ENCODE measurements at places on chromosomes 7 and 10.

GRCh38 chr7:151161757-151162156 is 5.7 kb downstream of the GBX1 start:
- no peak for DNase-seq

DNA sequence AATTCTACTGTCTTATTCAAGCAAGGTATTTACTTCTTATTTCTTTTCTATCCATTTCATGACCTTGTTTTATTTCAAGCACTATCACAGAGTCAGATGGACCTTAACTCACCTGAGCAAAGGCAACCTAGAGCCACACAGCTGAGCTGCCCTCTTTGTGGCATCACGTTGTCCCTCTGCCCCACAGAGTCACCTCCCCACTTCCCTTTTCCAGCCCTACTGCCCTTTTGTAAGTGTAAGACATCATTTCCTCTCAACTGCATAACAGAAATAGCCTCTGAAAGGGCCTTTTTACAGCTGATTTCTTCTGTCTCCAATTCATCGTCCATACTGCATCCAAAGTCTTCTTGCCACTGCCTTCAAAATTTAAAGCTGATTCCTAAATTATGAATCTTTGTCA is 946.0 kb downstream of the NRG3 start:
- DNase-seq, result no peak

DNA sequence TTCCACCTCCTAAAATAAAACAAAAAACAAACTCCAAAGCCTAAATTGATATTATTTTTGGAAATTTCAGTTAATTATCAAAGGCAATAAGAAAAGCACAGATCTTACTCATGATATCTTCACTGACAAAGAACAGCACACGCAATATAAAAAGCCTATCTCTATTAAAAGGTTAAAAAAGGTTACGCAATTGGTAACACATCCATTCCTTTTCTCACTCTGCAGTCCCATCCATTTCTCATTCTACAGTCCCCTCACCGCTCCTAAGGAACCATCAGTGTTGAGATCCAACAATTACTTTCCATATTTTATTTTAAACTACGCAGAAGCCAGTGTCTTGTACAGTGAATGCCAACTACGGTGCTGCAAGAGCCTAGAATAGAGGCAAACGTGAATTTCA is 1.3 kb downstream of the SEC61G start:
- DNase-seq, result no peak

- peak; percentile 24 for DNase-seq
Measured at GRCh38 chr10:128178302-128178958, 52.2 kb upstream of the MKI67 start.

- no peak for DNase-seq
Measured at GRCh38 chr7:127885222-127885772, 145.9 kb downstream of the LRRC4 start.

GRCh38 chr7:150397346-150398107 is 18.4 kb downstream of the ZNF775 start:
- no peak for DNase-seq

DNA sequence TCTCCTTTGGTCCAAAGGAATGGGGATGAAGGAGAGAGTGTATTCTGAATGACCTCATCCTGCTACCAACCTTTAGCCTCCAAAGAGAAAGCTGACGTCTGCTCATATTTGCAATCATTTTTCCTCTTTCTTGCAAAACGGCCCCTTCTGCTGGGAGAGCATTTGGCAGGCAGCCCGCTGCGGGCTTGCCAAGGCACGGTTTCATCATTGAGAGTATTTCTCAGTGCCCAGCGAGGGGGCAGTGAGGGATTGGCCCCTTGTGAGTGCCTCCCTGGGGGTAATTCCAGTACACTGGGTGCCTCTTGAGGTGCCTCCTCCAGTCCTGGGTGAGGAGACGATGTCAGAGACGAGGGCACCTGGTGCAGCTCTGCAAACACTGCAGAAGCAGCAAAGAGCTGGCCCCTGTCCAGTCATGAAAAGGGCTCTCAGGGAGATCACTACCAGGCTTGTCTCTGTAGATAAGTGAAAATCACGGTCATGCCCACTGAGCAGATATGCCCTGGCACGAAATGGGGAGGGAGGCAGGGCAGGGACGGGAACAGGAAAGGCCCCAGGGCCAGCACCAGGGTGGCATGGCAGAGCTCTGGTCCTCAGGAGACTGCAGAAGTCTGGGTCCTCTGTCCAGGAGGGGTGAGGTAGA is 48.7 kb upstream of the SHH start:
- no peak for DNase-seq

DNA sequence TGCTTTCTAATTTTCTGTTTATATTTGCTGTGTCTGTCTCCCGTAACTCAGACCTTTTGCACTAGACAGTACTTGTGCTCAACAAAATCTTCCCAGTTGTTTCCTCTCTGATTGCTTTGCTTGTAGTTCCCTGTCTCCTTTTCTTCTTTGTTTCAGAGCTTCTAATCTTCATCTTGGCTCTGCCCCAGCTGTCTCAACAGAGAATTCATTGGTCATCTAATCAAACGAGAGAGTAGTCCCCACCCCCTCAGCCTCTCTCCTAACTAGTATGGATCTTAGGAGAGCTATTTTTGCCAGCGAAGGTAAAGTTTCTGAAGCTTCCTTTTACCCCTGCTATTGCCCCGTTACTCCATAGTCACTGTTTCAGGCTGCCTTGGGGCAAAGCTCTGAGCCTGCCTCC is 32.8 kb downstream of the SLC26A4 start:
- no peak for DNase-seq

- DNase-seq, result no peak
Measured at GRCh38 chr7:127941476-127942210, 89.6 kb downstream of the LRRC4 start.

- no peak for DNase-seq
Measured at GRCh38 chr7:78368771-78369170, 570.2 kb downstream of the PHTF2 start.

DNA sequence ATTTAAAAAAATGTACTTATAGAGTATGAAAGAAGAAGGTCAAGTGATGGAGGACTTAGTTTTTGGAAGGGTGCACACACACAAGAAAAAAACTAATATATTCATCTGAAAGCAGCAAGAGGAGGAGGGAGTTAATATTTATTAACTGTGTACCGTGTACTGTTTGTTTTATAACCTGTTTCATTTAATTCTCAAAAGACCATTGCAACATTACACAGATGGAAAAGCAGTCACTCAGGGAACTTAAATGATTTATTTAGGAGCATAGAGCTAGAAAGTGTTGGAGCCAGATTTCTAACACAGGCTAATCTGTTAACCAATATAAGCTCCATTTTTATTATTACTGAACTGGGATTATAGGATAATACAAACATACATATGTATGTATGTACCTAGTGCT is 36.7 kb downstream of the GLCCI1 start:
- DNase-seq, result no peak

DNA sequence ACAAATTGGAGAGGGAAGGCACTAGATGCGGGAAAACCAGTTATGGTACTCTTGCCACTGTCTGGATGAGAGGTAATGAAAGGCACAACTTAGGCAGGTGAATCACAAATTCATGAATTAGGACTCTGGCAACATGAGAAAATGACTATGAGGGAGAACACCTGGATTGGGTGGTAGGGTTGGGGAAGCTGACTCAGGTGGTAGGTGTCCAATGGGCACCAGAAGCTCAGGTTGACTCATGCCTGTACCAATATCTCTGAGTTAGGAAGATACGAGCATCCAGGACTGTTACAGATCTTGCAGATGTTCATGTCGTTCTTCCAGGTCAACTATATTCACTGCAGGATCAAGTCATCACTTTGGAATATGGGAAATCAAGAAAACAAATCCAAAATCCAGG is 56.7 kb downstream of the NPY start:
- DNase-seq, result no peak

GRCh38 chr7:66769833-66770512 is 29.4 kb downstream of the RABGEF1 start:
- DNase-seq, result no peak

DNA sequence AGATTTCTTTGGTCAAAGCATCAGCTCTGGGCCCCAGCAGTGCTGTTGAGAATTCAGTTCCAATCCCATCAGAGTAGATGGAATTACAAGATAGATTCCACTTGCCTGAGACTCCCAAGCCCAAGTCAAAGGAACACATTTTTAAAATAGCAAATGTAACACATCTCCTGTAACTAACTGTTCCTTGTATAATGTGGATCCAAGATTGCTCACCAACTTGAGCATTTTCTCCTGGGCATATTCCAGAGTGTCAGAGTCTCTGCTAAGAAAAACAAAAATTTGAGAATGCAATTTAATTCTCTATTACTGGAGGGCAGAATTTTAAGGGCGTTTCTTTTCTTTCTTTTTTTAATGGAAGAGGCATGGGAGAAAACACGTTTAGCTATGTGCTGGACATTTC is 136.7 kb downstream of the NEBL start:
- no peak for DNase-seq

GRCh38 chr7:95209788-95210187 is 114.5 kb downstream of the PON1 start:
- no peak for DNase-seq

DNA sequence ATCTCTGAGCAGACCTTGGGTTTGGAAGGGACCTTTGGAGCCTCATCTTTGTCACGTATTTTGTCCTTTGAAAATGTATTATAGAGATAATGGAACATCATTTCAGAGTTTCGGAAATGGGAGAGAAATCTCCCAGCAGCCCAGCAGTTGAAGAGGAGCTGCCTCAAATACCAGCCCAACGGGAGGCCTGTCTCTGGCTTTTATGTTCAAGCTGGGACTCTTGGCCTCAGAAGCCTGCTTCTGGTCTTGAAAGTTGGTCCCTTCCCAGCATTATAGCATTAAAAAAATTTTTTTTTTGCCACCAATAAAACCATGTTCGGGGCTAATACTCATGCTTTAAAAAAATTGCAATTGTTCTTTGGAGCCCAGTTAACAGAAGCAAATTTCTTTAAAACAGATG is 73.4 kb upstream of the CTBP2 start:
- DNase-seq, result no peak

DNA sequence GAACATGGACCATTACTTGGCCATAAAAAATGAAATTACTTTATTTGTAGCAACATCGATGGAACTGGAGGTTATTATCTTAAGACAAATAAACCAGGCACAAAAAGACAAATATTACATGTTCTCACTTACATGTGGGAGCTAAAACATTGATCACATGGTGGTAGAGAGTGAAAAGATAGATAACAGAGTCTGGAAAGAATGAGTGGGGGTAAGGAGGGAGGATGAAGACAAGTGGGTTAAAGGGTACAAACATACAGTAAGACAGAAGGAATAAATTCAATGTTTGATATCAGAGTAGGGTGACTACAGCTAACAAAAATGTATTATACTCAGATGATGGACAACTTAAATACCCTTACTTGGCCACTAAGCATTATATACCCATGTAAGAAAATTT is 100.0 kb upstream of the WNT16 start:
- DNase-seq, result no peak

DNA sequence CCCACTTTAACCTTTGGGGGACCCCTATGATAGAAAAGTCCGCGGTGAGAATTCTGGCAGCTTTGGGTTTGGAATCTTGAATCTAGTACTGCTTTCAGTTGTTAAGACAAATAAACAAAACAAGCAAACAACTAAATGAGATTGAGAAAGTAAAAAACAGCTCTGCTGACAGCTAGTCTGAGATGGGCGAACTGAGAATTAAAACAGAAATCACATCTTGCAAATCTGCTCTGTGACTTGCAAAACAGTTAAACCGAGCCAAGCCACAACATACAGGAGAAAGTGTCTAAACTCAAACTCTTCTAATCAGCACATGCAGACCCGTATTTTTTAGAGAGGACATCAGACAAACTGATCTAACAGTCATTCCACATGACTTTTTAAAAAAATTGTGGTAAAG is 110.4 kb downstream of the SH2D4B start:
- DNase-seq, result no peak

GRCh38 chr7:148625342-148625741 is 34.8 kb downstream of the C7orf33 start:
- DNase-seq, result no peak

DNA sequence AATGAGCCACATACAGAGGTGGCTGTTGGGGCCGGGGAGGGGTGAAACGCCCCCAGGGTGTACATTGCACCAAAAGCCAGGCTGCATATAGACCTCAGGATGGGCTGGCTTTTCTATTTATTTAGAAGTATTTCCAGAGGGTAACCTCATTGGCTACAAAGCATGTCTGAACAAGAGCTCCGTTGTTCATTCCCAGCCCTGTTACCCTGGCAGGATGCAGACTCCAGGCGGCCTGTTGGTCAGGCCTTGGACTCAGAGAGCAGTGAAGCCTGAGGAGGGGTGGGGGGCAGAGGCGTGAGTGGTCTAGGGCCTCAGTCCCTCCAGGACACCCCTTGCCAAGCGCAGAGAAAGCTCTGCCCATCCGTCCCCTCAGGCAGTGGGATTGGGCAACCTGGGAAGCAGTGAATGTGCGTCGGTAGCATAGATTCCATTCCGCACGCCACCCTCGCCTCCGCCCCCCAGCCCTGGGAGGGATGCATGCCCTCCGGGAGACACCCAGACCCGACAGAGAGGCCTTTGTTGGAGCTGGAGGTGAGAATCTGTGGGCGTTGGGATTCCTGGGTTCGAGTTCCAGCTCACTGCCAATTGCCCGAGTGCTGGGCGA is 41.9 kb downstream of the TCF7L2 start:
- no peak for DNase-seq

- no peak for DNase-seq
Measured at GRCh38 chr10:122295451-122295809, 24.3 kb downstream of the BTBD16 start.

DNA sequence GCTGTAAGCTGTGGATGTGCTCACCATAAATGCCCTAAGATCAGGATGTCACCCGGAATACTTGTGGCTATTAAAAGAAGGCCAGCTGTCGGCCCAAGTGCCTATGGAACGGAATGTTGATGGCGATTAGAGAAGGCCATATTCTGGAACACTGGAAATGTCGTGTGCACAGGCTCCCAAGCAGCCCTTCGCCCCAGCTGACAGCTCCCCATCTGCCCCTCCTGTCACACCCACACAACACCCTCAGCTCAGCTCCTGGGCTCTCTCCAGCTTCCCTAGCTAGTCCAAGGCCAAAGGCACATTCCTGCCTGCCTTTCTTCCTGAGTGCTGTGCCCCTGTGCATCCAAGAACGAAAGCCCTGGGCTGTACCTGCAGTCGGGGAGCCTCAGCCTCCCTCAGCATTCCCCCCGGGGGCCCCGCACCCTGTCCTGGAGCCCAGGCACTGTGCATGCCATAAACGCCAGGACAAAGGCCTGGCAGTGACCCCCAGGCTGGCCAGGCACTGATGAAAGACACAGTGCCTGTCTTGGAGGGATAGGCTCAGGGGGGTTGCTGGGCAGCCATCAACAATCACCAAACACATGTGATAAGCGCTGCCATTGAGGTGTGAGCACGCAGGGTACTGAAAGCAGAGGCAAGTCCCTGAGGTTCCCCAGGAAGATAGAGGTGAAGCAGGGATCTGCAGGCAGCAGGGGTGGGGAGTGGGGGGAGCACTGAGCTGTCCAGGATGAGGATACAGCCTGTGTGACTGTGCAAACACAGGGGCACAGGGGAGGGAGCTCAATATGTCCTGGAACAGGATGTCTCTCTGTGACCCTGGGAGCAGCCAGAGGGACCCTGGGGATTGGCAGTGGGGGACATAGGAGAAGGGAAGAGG is 3.7 kb upstream of the LDB3 start:
- DNase-seq, result no peak

- no peak for DNase-seq
Measured at GRCh38 chr7:134195252-134195651, 68.1 kb downstream of the LRGUK start.

GRCh38 chr7:158186406-158186805 is 401.2 kb downstream of the PTPRN2 start:
- DNase-seq, result no peak

GRCh38 chr7:152435384-152436110 is at the start of gene KMT2C:
Gene KMT2C (minus strand): TSS chr7:152436003. CDS start chr7:152435786, 217 bp downstream.
- peak; percentile 68 for DNase-seq

- no peak for DNase-seq
Measured at GRCh38 chr7:40147371-40148246, 12.8 kb downstream of the SUGCT start.

Data from transverse colon (tissue), 4 donors.